Activated CD4-positive, alpha-beta T cell treated with anti-CD3 and anti-CD28 coated beads, Interleukin-2, amount 50 U/mL, for 16 hours (primary cell): ENCODE measurements at places on chromosomes 2 and 18.

GRCh38 chr2:96181529-96181928, 27.1 kb downstream of the STARD7 start:
- no peak for DNase-seq

DNA sequence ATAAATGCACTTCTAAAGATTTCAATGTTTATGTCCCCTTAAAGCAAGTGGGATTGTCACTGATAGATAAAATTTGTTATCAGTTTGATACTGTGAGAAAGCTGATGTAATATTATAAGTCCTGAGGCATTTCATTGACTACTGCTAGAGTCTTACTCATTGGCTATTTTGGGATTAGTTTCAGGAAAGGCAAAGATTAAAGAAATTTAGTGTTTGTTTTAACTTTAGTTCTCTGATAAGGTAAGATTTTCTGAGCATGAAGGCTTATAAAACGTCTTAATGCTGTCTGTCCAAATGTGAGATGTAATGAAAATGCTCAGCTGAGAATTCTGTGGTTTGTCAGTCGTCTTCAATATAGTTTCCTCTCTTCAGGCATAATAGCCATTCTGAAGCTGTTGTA, 886.4 kb upstream of the CDH2 start:
- no peak for DNase-seq

DNA sequence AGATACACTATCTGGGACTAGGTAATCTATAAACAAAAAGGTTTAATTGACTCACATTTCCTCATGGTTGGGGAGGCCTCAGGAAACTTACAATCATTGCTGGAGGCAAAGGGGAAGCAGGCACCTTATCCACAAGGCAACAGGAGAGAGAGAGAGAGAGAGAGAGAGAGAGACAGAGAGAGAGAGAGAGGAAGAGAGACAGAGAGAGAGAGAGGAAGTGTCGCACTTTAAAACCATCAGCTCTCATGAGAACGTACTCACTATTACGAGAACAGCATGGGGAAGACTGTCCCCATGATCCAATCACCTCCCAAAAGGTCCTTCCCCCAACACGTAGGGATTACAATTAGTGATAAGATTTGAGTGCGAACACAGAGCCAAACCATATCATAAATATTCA, 253.5 kb upstream of the TRIB2 start:
- DNase-seq: no peak

GRCh38 chr18:49277395-49278036, 182.9 kb downstream of the DYM start:
- DNase-seq: no peak

- DNase-seq: no peak
Observed at GRCh38 chr2:240107477-240107796, 28.7 kb downstream of the COPS9 start.

GRCh38 chr2:241112046-241112445, 10.0 kb upstream of the MTERF4 start:
- DNase-seq: no peak

DNA sequence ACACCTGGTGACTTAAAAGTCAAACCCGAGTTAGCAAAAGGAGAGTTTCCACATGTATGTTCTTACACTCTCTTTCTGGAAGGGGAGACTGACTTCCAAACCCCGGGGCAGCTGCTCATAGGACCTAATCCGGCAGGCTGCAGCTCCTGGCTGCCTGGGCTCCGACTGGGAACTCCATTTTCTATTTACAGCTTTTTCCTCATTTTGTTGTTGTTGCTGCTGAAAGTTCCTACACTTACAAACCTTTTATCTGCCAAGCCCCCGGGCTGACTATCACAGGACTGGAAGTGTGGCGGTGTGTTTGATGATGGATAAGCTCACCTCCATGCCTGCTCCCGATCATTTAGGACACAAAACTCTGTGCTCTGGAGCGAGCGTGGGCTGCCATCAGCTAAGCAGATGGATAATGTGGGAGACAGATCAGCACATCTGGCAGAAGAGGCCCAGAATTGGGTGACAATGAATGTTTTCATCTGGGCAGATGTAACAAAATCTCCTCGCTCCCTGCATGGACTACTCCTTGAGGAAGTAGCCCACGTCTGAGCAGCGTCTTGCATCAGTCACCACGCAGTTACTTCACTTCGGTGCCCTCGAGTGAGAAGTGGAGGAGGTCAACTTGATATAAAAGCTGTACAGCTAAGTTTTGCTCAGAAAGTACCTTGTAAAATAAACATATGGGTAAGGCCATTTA, 114.4 kb upstream of the COPS8 start:
- no peak for DNase-seq

DNA sequence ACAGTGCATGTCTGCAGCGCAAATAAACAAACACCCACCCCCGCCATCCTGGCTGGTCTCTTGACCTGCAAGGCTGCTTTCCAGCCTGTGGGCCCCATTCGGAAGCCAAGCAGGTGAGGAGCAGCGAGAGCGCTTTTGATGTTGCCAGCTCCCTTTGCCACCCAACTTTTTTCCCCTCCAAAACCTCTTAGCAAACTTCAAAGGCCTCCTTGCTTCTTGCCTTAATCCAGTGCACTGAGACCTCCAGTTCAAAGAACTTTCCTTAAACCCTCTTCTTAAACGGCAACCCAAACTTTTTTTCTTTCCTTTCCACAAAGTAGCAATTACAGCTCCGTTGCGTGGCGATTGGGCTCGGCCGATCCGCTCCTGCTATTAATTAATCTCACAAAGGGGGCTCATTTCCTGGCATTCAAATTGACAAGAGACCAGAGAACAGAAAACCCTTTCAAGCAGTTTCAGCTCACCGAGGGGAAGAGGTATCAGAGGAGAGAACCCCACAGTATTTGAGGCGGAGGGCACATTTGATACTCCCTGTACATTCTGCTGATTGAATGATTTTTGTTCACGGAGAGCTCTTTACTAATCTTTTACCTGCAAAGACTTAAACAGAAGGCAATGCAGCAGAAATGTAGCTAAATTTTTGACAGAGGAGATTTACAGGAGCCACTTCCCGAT, 531.4 kb downstream of the TMEM182 start:
- DNase-seq: no peak
